ENCODE measurements at places on chromosomes 1 and 21. TPM values are rescaled to one million over a fixed set of nuclear protein-coding genes. Genes with fewer than 3 reads are reported as not detected.

DNA sequence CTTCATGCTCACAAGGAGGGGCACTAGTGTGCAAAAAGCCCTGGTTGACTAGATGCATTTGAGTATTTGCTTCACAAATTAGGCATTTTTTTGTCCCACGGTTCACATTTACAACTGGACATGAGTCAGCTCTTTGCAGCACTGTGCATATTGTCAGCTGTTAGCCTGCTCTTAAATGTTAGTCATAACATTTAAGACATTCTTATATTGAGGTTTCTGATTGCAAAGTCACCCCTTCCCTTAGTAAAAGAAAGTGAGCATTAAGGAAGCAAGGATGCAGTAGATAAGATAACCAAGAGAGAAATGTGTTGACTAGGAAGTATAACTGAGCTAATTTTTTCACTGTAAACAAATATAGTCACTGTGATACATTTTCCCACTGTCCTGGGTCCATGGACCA lies 132.6 kb upstream of the CTTNBP2NL start:
- no peak overlapping the region for H3K4me3 ChIP-seq
- H3K4me1 ChIP-seq = no peaks in the 10 kb centered on the region
- no peaks in the 10 kb centered on the region for H3K36me3 ChIP-seq
- DNase-seq = no peak

DNA sequence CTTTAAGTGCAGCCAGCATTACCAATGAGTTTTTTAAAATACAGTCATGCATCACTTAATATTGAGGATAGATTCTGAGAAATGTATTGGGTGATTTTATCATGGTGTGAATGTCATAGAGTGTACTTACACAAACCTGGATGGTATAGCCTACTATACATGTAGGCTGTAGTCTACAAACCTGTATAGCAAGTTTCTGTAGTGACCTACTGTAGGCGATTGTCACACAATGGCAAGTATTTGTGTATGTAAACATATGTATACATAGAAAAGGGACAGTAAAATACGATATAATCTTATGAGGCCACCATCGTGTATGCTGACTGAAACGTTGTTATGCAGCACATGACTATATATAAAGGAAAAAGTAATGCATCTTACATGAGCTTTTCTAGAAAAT lies 48.2 kb downstream of the RPE65 start:
- no peak overlapping the region for H3K4me3 ChIP-seq
- H3K36me3 ChIP-seq = no peaks in the 10 kb centered on the region
- H3K27me3 ChIP-seq = no peaks in the 10 kb centered on the region
- no peaks in the 10 kb centered on the region for H3K4me1 ChIP-seq

Gene CEP350
- total RNA-seq = 87.4 TPM

DNA sequence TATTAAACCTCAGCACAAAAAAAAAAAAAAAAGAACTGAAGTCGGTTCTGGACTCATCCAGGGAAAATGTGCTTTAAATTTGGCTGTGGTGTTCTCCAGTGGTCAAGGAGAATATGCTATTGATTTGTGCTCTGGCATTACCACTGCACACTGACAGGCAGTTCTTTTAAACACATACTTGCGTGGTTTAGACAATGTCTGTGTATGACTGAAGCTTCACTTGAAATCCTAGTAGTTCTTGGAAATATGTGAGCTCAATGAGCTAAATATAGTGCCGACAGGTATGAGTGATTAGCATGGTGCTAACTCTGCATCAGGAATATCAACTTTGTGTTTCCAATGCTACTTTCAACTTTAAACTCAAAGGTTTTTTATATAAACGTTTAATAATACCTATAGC lies 415.6 kb downstream of the SMYD3 start:
- DNase-seq = no peak
- H3K36me3 ChIP-seq = no peaks in the 10 kb centered on the region
- H3K4me1 ChIP-seq = no peaks in the 10 kb centered on the region
- H3K27me3 ChIP-seq = no peaks in the 10 kb centered on the region
- H3K4me3 ChIP-seq = no peak overlapping the region

GRCh38 chr1:229147072-229147471 lies 123.8 kb upstream of the RAB4A start:
- peaks cover 10% of the 10 kb centered on the region for H3K27me3 ChIP-seq
- H3K27ac ChIP-seq = no peak overlapping the region
- H3K36me3 ChIP-seq = no peaks in the 10 kb centered on the region
- H3K4me3 ChIP-seq = no peak overlapping the region
- H3K4me1 ChIP-seq = no peaks in the 10 kb centered on the region
- DNase-seq = no peak

GRCh38 chr1:8133657-8134430 lies 107.7 kb upstream of the ERRFI1 start:
- no peak overlapping the region for H3K4me3 ChIP-seq
- H3K27me3 ChIP-seq = peaks cover 4% of the 10 kb centered on the region
- no peak overlapping the region for H3K27ac ChIP-seq
- no peaks in the 10 kb centered on the region for H3K36me3 ChIP-seq
- H3K4me1 ChIP-seq = no peaks in the 10 kb centered on the region

Gene CADM3
- total RNA-seq = 0.39 TPM

Gene C8A
- total RNA-seq = not detected

DNA sequence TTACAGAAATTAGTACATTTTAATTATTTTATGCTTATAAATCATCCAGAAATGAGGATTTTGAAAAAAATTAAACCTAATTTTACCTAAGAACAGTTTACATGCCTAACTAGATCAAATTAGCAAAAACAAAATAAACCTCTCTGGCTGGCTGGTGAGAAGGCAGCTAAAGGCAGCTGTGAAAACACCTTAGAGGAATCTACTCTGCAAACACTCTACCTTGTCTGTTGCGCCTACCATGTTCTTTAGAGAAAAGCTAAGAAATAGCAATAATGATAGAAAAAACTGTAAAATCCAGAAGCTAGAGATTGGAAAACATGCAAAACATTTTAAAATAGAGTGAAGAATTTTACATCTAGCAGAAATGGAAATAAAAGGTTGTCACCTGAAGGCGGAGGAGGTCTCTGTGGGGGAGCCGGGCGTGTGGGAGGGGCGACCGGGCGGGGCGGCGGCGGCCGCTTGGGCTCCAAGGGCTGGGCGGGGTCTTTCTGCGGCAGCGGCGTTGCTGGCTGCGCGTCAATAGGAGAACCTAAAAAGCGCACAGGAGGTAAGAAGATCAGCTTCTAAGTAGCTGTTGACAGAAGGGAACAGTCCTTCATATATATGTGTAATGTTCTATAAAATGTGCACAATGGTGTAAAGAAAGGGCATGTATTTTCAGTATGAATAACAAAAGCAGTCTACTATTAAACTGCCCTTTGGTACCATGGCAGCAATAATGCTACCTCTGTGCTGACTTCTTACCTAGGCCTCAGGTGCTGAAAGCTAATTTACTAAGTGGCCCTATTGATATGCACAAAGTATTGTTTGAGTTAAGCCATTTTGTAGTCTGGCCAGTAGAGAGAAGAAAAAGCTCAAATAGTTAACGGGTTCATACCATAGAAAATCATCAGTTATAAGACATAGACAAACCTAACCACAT lies 33.3 kb upstream of the CFAP298 start:
- peaks cover 3% of the 10 kb centered on the region for H3K36me3 ChIP-seq
- DNase-seq = no peak
- H3K4me1 ChIP-seq = no peaks in the 10 kb centered on the region
- no peak overlapping the region for H3K4me3 ChIP-seq

- peak overlapping the region; percentile 72 for H3K4me3 ChIP-seq
- H3K27ac ChIP-seq = peak overlapping the region; percentile 72
- no peaks in the 10 kb centered on the region for H3K27me3 ChIP-seq
- peak; percentile 53 for DNase-seq
- H3K36me3 ChIP-seq = no peaks in the 10 kb centered on the region
- H3K4me1 ChIP-seq = peaks cover 26% of the 10 kb centered on the region
Observed at GRCh38 chr1:150516616-150517015, 1.1 kb downstream of the FALEC start.

DNA sequence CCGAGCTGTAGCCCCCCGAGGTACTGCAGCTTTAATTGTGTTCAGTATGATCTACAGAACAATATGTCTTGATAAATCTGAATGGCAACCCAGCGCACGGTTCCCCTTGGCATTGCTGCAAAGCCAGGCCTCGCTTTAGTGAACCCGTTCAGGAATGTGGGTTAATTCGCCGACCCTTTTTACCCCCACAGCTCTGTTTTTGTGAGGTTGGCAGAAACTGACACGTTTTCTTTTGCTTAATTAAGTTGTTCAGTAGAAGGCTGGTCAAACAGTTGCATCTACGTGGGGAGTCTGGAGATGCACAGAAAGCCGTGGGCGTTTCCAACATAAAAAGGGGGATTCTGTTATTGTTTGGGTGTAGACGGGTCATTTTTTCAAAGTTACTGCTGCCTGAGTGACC lies 43.2 kb downstream of the OLIG1 start:
- peaks cover 44% of the 10 kb centered on the region for H3K27me3 ChIP-seq
- H3K4me1 ChIP-seq = no peaks in the 10 kb centered on the region
- DNase-seq = no peak
- H3K4me3 ChIP-seq = no peak overlapping the region
- no peak overlapping the region for H3K27ac ChIP-seq

- H3K4me1 ChIP-seq = no peaks in the 10 kb centered on the region
- no peak overlapping the region for H3K27ac ChIP-seq
Observed at GRCh38 chr1:23278717-23279116, 61.4 kb upstream of the HTR1D start.

GRCh38 chr1:27955076-27955475 lies 4.7 kb upstream of the XKR8 start:
- no peaks in the 10 kb centered on the region for H3K27me3 ChIP-seq
- H3K27ac ChIP-seq = no peak overlapping the region
- DNase-seq = no peak
- no peak overlapping the region for H3K4me3 ChIP-seq

Gene C8B
- total RNA-seq = not detected

- H3K4me1 ChIP-seq = peaks cover 8% of the 10 kb centered on the region
- peak; percentile 36 for DNase-seq
- no peaks in the 10 kb centered on the region for H3K36me3 ChIP-seq
- H3K27ac ChIP-seq = no peak overlapping the region
- no peaks in the 10 kb centered on the region for H3K27me3 ChIP-seq
- H3K4me3 ChIP-seq = no peak overlapping the region
Observed at GRCh38 chr1:38498686-38499085, 360.9 kb downstream of the RRAGC start.

DNA sequence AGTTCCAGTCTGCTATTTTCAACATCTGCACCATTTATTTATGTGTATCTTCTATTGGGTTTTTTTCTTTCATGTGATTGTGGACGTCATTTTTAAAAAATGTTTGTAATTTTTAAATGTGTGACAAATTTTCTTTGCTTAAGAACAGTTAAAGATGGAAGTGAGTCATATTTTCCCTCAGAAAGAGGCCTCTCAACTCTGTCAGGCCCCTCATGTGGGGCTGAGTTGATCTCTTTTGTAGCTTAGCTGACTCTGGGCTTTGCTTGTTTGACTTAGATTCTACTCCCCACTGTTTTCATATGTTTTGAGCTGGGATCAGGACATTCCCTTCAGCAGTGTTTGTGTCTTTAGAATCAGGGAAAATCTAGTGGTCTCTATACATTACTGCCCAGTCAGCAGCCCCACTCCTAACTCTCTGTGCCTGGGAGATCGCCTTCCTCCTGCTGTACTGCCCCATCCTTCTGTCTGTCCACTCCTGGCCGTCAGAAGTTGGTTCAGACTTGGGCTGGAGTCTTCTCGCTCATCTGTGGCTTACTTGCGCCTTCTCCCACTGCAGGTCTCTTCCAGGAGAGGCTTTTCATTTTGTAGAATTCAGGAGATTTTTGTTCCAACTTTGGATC lies 137.4 kb downstream of the DYRK1A start:
- no peak for DNase-seq
- no peak overlapping the region for H3K27ac ChIP-seq

DNA sequence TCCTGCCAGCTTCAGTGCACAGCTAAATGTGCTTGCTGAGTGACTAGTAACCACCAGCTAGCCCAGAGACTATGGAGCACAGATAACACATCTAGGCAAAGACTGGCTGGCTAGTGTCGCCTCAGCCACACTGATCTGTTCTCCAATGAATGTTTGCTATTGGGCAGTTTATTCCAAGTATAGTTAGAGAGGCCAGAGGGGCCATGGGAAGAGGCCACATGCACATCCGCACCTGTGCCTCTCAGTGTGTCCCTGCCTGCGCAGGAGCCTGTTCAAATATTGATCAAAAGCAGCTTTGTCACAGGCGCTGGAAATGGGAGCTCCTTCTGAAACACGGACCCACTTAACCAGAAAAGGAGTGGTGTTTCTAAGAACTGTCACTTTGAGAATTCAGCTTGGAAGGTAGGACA lies 51.3 kb upstream of the ATP1A1 start:
- H3K36me3 ChIP-seq = no peaks in the 10 kb centered on the region
- DNase-seq = no peak
- no peak overlapping the region for H3K4me3 ChIP-seq
- H3K27ac ChIP-seq = no peak overlapping the region

DNA sequence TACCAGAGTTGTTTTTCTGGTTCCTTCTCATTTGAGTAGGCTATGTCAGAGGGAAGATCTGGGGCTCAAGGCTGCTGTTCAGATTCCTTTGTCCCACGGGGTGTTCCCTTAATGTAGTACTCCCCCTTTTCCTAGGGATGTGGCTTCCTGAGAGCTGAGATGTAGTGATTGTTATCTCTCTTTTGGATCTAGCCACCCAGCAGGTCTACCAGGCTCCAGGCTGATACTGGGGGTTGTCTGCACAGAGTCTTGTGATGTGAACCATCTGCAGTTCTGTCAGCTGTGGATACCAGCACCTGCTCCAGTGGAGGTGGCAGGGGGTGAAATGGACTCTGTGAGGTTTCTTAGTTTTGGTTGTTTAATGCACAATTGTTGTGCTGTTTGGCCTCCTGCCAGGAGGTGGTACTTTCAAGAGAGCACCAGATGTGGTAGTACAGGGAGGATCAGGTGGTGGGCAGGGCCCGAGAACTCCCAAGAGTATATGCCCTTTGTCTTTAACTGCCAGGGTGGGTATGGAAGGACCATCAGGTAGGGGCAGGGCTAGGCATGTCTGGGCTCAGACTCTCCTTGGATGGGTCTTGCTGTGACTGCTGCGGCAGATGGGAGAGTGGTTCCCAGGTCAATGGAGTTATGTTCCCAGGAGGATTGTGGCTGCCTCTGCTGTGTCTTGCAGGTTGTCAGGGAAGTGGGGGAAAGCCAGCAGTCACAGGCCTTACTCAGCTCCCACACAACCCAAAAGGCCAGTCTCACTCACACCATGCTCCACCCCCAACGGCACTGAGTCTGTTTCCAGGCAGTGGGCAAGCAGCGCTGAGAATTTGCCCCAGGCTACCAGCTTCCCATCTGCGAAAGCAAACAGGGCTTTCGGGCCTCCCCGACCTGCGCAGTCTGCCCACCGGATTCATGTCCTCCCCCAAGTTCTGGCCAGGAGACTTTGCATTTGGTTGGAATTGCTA lies 64.2 kb downstream of the SERINC2 start:
- H3K27me3 ChIP-seq = no peaks in the 10 kb centered on the region
- H3K36me3 ChIP-seq = no peaks in the 10 kb centered on the region
- no peaks in the 10 kb centered on the region for H3K4me1 ChIP-seq
- no peak overlapping the region for H3K4me3 ChIP-seq
- no peak overlapping the region for H3K27ac ChIP-seq

GRCh38 chr1:91924146-91924545 lies 25.1 kb upstream of the BRDT start:
- H3K4me1 ChIP-seq = no peaks in the 10 kb centered on the region
- no peak overlapping the region for H3K4me3 ChIP-seq
- DNase-seq = no peak
- no peaks in the 10 kb centered on the region for H3K27me3 ChIP-seq
- H3K27ac ChIP-seq = no peak overlapping the region
- H3K36me3 ChIP-seq = no peaks in the 10 kb centered on the region

Data from B cell (primary cell).